Caudate nucleus (tissue), 63 donors: ENCODE measurements at places on chromosomes 4 and X.

GRCh38 chr4:119667802-119668201 lies 39.2 kb upstream of the PDE5A start:
- no peak for DNase-seq

- DNase-seq = no peak
Observed at GRCh38 chr4:73684097-73684496, 56.3 kb upstream of the CXCL8 start.

GRCh38 chrX:86133761-86134160 lies 14.5 kb upstream of the DACH2 start:
- no peak for DNase-seq

DNA sequence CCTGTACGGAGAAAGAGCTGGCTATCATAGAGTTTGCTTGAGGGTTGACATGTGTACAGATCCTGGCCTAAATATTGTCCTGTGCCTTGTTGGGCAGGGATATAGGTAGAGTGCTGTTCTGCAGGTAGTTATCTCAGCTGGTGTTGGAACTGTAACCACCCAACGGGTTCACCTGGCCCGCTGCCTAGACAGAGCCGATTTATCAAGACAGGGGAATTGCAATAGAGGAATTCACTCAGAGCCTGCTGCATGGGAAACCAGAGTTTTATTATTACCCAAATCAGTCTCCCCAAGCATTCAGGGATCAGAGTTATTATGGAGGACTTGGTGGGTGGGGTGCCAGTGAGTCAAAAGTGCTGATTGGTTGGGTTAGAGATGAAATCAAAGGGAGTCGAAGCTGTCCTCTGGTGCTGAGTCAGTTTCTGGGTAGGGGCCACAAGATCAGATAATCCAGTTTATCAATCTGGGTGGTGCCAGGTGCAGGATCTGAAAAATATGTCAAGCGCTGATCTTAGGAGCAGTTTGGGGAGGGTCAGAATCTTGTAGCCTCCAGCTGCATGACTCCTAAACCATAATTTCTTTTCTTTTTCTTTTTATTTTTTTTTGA lies 42.5 kb upstream of the XIAP start:
- no peak for DNase-seq

DNA sequence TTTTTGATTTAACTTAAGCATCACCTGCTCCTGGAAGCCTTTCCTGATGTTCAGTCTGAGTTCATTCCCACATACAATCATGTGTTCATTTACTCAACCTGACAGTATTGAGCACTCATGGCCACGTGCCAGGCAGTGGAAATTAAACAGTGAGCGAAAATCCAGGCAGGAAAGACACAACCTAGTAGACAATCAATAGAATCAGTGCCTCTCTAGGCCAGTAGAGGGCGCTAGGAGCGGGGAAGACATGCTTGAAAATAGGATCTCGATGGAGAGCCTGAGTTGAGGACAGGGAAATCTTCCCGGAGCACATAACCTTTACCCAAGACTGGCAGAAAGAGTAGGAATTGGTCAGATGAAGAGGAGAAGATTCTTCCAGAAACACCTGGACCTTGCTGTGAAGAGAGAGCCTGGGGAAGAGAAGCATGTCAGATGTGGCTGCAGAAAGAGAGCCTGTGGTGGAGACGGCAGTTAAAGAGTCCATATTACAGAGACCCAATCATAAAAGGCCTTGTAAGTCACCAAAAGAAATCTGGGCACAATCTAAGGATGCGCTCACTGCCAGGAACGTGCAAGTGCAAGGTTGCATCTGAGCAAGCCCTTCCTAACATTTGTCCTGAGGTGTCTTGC lies 103.5 kb downstream of the LDB2 start:
- DNase-seq = peak; percentile 40

- DNase-seq = no peak
Observed at GRCh38 chrX:13474164-13474516, 95.3 kb upstream of the EGFL6 start.

- no peak for DNase-seq
Observed at GRCh38 chr4:43855283-43855682, 593.3 kb downstream of the KCTD8 start.

- DNase-seq = no peak
Observed at GRCh38 chr4:101512416-101512815, 165.1 kb upstream of the PPP3CA start.

DNA sequence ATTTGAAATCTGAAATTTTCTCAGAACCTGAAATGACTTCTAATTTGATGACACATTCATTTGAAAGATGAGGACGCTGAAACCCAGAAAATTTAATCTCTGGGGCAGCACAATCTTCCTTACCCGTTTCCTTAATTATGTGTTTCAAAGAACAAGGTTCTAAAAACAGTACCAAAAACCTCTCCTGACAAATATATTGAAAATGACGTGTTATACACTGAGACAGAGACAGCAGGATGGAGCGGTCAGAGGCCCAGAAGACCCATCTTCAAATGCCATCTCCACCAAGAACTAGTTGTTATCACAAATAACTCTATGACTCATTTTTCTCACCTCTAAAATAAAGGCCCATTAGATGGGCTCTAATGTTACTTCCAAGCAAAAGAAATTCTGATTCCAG lies 177.3 kb downstream of the NSUN7 start:
- no peak for DNase-seq

DNA sequence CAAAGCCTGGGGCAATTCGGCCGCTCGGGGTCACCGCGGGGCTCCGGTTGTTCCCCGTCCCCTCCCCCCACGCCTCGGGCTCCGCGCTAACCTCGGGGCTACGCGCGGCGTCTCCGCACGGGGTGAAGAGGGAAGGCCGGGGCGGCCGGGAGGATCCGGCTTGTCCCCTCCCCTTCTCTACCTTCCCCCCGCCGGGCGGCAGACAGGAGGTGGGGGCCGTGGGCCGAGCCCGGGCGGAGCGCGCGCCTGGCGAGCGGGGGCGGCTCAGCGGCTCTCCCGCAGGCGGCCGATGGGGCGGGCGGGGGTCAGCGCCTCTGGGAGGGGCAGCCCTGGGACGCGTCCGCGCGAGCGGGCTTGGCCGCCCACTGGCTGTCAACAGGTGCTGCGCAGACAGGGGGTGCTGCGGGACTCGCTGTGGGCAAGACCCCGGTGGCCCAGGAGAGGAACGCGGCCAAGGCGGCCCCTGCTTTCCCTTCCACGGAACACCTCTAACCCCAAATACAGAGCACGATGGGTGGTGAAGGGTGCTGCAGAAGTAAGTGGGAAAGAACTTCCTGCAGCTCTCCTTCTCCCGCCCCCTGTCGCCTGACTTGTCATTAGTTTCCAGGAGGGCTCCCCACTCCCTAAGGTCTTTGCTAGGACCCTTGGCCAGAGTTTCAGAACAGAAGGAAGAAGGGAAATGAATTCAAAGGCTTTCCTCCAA lies at the start of gene PDGFC:
TSS of gene PDGFC (minus strand) at position 124 of the 703 bp plus-strand sequence. CDS start 896 bp downstream, outside the sequence.
- DNase-seq = peak; percentile 34
